Hematopoietic multipotent progenitor cell treated with erythropoietin and hydrocortisone succinate and interleukin-3 and kit ligand, for 8 days (in vitro differentiated cells): ENCODE measurements at places on chromosomes 2 and 18.

GRCh38 chr2:232896720-232897597 lies 26.9 kb downstream of the SNORC start:
- no peak for DNase-seq

- peak; percentile 59 for DNase-seq
Observed at GRCh38 chr2:240232961-240233884, 92.8 kb upstream of the OTOS start.

GRCh38 chr18:27501671-27502070 lies 316.6 kb upstream of the CHST9 start:
- DNase-seq: no peak

DNA sequence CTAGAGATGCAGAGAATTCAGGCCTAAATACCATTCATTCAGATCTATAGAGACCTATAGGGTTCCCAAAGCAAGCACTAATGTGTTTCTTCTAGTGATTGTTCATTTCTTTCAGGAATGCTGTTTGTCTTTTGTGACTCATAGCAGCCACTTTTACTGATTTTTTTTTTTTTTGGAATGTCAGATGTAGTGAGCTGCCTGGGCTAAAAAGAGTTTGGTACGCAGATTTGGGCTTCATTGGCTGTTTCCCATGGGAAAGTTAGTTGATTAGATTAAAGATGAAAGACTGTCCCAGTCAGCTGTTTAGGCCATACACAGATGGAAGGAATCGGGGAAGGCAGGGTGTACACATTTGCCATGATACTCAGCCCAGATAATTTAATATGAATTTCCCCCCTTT lies 87.6 kb downstream of the CDC42EP3 start:
- no peak for DNase-seq

DNA sequence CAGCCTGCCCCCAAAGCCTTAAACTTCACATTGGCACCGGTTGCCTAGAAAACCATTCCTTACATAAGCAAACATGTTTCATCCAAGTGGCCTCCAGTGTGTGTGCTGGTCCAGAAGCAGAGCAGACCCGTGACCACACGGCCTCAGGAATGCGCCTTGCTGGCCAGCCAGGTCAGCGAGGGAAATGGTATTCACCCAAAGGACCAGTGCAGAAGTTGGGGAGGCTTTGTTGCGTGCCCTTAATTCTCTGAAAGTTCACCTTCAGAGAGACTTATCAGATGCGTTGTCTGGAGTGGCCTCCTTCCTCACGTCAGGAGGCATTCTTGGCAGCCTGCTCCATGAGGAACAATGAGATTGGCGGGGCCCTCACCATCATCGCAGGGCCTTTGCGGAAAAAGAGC lies 25.9 kb downstream of the NRP2 start:
- DNase-seq: no peak

DNA sequence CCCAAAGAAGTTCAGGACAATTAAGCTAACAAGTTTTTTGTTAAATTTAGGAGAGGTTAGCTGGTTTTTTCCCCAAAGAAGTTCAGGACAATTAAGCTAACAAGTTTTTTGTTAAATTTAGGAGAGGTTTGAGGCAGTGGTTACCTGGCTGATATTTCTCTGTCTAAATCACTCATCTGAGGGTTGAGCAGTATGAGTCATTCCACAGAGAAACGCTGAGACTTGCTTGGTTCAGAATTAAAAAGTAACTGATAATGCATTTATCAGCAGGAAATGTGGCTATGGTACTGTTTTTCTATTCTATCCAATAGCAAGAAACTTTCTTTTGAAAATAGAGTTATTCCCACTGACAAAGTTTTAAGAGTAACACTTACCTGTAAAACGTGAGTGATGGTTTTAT lies 22.8 kb upstream of the KIDINS220 start:
- no peak for DNase-seq

- no peak for DNase-seq
Observed at GRCh38 chr2:23379220-23379695, 5.7 kb upstream of the KLHL29 start.

DNA sequence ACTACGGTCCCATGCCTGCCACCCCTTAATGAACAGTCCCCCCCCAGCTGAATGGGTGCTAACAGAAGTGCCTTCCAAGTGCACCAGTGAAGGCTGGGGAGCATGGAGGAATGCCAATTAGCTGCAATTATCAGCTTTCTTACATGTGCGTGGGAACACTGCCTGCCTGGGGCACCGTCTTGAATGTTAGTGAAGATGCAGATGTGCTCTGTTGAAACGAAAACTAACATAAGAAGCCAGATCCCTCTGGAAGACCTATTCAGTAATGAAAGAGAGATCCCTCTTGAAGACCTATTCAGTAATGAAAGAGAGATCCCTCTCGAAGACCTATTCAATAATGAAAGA lies 154.5 kb downstream of the CLIP4 start:
- no peak for DNase-seq

DNA sequence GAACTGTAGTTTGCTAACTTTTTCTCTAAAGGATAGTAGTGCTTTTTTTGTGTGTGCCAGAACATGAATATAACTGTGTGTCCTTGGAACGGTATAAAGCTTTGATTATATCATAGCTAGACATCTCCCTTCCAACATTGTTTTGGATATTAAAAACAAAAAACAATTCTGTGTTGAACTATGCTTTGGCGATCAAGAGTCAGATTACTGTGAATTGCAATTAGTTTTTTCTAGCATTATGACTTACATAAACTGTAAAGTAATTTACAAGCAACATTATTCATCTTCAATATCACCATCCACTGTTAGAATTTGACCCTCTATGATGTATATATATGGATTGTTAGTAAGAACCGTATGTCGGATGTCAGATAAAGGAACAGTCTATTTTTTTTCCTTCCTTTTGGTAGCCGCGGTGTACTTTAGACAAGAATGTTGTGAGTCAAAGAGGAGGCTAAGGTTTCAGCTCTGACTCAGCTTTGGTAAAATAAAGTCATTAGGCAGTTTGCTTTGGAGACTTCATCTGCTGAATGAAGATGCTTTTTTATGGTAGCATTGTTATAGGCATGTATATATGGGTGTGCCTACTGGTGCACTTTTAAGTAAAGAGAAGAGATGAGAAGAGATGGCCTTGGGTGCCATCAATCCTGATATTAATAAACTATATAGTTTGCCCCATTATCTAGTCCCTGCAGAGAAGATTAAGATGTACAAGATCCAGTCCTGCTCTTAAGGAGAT lies 76.4 kb downstream of the LTBP1 start:
- DNase-seq: peak; percentile 62

DNA sequence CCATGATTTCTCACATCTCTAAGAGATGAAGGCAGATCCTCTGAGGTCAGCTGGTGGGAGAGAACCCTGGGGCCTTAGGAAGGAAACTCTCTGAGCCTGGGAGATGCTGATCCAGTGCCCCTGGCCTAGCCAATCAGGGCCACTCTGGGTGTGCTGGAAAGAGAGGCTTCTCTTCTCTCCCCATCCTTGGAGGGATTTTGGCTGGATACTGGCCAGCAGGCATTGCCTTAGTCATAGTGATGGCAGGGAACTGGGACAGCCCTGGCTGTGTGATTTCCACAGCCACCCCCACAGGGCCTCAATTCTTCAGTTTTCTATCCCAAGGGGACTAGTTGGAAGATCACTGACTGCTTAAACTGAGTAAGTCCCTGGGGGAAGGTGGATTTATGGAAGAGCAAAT lies 26.6 kb upstream of the PLB1 start:
- no peak for DNase-seq

DNA sequence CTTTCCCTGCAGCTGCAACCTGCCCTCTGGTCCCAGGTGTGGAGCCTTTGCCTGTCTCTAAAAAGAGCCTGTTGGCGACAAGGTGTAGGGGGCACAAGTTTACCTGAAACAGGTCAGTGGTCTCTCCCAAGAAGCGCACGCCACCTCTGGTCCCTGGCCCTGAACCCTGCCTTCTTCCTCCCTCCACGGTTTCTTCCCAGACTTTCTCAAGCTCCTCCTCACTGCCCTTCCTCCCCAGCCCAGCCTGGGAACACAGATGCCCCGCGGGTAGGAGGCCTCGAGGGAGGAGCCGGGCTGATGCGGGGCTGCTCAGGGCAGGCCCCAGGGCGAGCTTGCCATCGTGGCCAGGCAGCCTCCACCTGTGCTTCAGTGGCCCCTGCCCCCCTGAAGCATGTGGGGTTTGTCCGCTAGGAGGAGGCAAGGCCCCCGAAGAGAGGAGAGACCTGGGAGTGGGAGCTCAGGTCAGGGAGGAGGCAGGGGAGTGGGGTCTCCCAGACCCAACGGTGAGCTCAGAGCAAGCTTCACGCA lies 89.5 kb downstream of the SMAD7 start:
- DNase-seq: no peak
